ENCODE measurements at places on chromosomes 2 and 18.
A peak's percentile ranks its signal among the peaks of the same experiment; 100 is the strongest.

DNA sequence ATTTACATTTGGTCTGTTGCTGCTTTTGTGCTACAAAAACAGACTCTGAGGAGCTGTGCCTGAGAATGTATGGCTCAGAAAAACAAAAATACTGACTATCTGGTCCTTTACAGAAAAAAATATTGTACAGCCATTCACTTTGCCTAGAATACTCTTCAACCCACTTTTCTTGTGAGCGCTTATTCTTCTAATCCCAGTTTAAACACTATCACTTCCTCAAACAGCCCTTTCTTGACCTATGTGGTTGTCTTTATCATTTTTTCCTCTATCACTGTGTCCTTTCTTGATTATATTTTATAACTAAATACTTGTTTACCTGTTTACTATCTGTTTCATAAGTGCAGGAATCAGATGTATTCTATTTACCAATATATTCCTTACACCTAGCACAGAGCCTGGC lies 33.5 kb downstream of the CUL3 start:
- no peak for DNase-seq

DNA sequence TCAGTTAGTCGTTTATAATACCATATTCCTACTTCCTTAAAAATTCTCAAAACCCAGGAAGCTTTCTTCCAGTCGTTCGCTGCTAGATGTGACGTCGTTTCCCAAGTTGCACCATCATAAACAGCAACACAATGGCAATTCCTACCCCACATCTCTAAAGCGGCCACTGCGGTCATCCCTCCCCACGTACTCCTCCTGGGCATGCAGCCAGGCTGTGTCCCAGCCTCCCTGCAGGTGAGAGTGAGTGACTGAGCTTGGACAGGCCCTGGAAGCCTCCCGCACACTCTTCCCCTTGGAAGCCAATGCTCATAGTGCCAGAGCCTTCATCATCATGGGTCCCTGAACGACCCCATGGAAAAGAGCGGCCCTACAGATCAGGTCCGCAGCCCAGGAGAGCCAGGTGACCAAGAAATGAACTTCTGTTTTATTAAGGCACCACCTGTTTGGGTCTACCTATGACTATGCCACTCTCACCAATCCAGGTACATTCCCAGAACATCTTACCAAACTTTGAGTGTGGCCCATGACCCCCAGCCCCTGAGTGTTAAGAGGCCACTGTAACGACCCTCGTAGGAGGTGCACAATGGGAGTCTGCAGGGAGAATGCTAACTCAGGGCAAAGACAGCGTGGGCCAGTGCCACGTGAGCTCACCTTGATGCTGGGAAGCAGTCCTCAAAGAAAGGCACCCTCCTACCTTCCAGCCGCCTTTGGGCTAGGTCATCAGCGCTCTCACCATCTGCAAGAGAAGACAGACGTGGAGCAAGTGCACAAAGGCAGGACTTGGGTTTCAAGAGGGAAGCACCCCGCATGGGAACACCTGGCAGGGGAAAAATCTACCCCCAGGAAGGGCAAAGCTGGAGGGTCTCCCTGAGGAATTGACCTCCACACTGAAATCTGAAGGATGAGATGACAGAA lies 74.7 kb upstream of the RAB6C start:
- no peak for DNase-seq

- no peak for DNase-seq
Observed at GRCh38 chr18:54197747-54198411, 26.6 kb downstream of the MBD2 start.

DNA sequence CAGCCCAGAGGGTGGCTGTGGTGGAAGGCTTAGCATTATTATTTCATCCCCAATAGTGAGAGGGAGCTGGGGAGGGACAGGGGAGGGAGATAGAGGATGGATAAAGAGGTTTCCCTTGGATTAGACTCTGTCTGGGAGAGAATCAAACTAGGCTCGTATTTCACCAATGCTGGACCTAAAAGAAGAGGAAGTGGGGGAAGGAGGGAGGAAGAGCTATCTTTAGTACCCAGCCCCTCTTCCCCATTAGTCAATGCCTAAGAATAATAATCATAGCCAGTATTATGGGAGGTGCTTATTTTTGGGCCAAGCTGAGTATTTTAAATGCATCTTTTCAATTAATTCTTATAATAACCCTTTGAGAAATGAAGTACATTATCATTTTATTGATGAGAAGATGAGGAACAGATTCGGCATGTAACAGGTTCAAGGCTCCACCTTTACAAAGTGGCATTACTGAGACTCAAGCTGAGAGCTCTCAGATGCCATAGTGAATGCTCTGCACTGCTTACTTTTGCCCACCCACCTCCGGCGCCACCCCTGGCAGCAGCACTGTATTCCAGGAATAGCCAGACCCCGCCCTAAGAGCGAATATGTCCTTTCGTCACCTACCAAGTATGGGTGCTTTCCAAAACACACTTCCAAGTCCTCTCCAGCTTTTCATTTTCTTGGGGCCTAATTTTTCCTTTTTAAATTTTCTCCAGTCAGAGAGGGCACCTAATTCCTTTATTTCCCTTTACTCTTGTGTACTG lies 21.0 kb downstream of the PAX8 start:
- no peak for DNase-seq

- DNase-seq = no peak
Observed at GRCh38 chr2:224077773-224078507, 38.9 kb upstream of the SERPINE2 start.

DNA sequence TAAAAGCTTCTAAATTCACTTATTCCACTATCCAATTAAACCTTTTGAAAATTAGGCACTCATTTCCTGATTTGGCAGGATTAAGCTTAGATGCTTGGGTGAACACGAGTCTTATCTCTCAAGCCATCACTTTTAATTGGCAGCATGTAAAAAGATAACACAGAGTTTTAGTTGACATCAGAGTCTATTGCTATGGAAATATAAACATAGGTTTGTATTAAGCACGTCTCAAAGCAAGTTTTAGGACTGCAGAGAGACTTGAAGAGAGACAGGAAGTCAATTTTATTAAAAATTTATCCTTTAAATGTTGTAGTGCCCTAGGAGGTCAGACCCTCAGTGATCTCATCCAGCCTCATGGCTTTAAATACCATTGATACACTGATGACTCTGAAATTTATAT lies 5.6 kb downstream of the RBKS start:
- no peak for DNase-seq

DNA sequence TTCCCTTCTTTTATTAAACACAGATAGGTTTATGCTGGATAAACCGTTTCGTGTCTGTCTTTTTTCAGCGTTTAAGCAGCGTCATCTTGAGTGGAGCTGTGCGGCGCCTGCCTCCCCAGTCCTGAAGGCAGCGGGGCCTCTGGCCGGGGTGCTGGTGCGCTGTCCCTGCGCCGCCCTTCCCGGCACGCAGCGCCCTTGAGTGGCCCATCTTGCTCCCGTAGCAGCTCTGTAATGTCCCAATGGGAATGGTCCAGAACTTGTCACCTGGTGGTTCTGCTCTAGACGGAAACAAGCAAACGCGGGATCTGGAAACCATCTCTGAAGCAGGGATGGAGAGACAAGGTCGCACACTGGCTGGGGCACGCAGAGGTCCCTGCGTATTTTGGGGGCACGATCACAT lies 24.5 kb downstream of the PRELID3A start:
- no peak for DNase-seq

- DNase-seq = no peak
Observed at GRCh38 chr2:195759877-195760276, 102.9 kb downstream of the SLC39A10 start.

- DNase-seq = no peak
Observed at GRCh38 chr2:33488715-33489540, 12.5 kb downstream of the RASGRP3 start.

DNA sequence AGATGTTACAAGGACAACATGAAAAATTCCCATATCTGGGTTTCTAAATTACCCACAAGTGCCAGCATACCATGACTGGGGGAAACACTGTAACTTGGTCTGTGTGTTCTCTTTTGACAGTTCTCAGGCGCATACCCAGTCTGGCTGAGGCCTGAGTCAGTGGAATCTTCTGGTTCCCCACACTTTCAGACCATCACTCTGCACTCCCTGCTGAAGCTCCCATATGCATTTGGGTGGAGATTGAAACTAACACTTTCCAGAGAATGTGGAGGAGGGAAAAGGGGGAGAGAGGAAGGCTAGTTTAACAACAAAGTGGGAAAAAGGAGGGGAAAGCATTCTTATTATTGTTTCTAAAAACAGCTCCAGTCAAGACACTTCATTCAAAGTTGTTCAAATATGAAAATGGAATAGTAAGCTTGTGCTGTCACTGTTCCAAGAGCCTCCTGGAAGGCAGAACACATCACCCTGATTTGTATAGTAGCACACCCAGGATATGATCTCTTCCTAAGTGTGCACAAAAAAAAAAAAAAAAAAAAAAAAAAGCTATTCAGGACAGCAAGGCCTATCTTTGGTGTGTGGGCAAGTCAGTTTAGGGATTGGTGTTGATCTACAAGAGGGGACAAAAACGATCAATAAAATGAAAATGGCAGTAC lies 48.1 kb upstream of the CTIF start:
- no peak for DNase-seq

DNA sequence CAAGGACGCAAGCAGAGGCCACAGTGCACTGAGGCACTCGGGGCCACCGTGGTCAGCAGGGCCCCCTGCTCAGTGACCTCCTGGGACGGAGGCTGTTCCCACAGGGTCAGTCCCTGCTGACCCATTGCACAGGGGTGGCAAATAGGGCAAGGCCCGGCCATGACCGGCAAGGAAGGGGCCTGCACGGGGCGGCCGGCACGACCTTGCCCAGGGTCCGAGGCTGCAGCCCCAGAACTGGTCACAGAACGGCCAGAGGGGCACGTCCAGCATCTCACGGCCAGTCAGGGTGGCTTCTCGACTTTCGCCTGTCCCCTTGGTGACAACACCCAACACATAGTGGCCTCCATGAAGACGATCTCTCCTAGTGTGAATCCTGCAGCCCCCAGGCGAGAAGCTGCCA lies 27.6 kb upstream of the OTOS start:
- no peak for DNase-seq

DNA sequence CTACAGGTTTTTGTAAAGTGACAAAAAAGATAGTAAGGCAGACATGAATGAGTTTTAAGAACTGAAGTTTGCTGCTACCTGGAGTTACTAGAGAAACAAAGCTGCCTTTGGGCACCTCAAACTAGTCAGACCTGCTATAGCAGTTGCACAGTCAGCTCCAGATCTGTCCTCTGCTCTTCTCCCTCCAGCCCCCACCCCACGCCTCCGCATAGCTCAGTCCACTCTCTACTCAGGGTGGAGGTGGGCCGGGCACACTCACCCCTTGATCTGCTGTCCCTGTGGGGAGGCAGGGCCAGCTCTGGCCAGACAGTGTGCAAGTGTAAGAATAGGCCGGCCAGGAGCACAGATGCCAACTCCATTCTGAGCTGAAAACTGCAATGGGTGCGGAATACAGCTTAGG lies 4.1 kb downstream of the SERTAD2 start:
- no peak for DNase-seq

- DNase-seq = no peak
Observed at GRCh38 chr2:97730245-97730644, 16.9 kb downstream of the ZAP70 start.

GRCh38 chr2:101251844-101252407 lies 760 bp upstream of the CNOT11 start:
- DNase-seq = peak; percentile 37

GRCh38 chr2:192098814-192099491 lies 95.8 kb downstream of the TMEFF2 start:
- no peak for DNase-seq

DNA sequence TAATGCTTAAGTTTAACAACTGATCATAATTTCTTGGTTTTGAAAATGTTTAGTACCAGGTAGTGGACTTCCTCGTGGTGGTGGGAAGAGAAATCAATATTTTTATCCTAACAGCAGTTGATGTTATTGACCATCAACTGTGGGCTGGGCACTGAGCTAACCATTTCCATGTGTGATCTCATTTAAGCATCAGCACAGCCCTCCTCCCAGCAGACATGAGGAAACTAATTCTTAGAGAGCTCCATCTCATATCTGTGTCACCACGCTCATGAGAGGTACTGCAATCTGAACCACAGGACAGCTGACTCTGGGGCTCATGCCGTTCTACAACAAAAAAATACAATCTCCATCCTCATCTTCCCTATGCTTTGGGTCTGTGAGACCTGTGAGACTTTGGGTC lies 332.8 kb upstream of the RAB12 start:
- no peak for DNase-seq

DNA sequence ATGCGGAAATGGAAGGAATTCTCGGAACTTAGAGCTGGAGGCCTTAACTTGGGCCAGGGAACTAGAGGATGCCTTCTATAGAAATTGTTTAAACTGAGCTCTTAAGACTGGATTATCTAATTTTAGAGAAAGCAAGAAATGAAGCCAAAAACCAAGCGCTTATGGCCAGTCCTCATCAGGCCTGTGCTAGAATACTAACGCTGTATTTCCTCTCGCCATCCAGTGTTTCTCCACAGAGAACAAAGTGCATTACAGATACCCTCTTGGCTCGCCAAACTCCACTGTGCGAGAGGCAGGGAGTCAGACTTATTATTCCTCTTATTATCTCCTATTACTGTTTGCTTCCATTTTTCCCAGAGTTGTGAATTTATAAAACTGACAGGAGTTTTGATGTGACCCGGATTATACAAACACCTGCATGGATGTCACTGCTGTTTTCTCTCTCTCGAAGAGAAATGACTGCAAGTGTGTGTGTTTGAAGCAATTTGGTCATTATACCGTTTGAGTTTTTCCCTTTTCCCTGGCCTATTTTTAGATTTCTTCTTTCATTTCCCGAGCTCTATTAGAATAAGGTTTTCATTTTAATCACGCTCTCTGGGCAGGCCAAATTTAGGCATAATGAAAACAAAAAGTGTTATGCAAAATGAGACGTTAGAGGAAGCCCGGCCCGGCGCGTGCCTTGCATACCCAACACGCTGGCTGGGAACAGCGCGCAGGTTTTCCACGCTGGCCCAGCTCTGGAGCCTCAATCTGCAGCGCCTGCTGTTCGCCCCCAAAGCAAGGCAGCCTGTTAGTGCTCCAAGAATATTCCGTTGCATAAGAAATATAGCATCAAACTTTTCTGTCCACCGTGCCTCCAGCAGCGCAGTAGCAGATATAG lies 103.3 kb downstream of the ALK start:
- DNase-seq = peak; percentile 15

- no peak for DNase-seq
Observed at GRCh38 chr18:48109961-48110493, 179.6 kb upstream of the SMAD2 start.

- peak; percentile 33 for DNase-seq
Observed at GRCh38 chr2:219542931-219543595, 546 bp downstream of the CHPF start.

GRCh38 chr18:27778441-27778840 lies 398.5 kb downstream of the CDH2 start:
- peak; percentile 22 for DNase-seq

GRCh38 chr2:37641582-37642171 lies 29.8 kb downstream of the CDC42EP3 start:
- no peak for DNase-seq

DNA sequence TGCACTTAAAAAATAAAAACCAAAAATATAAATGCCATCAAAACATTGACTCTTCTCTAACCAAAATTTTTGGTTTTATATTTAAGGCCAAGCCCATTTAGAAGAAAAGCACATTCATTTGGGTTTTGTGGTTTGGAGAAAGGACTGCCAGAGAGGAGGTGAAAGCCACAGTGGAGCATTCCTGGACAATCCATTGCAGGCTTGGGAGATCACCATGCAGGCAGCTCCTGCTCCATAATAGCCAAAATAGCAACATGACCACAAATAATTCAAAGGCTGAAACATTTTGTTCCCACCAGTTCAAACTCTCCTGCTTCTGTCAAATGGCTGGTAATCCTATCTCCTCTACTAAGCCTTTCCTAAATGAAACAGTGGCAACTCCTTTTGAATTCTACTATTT lies 73.5 kb downstream of the GALNT3 start:
- DNase-seq = no peak

Data from cerebellar cortex (tissue), 1 donor.